ENCODE measurements at places on chromosomes 5 and 9.
A peak's percentile ranks its signal among the peaks of the same experiment; 100 is the strongest.

DNA sequence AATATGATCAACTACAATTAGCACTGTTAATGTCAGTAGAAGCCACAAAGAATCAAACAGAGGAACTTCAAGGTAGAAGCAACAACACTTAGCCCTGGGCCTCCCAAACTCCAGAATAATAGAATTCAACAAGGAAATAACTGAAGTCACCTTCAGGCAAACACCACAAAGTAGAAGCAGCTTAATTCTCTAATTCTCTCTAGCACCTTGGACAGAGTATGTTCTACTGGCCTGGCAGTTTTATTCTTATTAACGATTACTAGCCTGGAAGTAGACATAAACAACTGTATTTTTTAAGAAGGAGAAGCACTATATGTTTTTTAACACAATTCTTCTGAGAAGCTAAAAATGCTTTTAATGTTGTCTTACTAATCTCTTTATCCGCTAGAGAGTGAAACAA, 911.9 kb downstream of the DTWD2 start:
- DNase-seq: no peak

- no peak for DNase-seq
Observed at GRCh38 chr5:145473042-145473642, 362.0 kb downstream of the PRELID2 start.

GRCh38 chr5:30693326-30693725, 500.2 kb upstream of the CDH6 start:
- DNase-seq: no peak

- DNase-seq: no peak
Observed at GRCh38 chr5:4553978-4554377, 586.2 kb upstream of the ADAMTS16 start.

DNA sequence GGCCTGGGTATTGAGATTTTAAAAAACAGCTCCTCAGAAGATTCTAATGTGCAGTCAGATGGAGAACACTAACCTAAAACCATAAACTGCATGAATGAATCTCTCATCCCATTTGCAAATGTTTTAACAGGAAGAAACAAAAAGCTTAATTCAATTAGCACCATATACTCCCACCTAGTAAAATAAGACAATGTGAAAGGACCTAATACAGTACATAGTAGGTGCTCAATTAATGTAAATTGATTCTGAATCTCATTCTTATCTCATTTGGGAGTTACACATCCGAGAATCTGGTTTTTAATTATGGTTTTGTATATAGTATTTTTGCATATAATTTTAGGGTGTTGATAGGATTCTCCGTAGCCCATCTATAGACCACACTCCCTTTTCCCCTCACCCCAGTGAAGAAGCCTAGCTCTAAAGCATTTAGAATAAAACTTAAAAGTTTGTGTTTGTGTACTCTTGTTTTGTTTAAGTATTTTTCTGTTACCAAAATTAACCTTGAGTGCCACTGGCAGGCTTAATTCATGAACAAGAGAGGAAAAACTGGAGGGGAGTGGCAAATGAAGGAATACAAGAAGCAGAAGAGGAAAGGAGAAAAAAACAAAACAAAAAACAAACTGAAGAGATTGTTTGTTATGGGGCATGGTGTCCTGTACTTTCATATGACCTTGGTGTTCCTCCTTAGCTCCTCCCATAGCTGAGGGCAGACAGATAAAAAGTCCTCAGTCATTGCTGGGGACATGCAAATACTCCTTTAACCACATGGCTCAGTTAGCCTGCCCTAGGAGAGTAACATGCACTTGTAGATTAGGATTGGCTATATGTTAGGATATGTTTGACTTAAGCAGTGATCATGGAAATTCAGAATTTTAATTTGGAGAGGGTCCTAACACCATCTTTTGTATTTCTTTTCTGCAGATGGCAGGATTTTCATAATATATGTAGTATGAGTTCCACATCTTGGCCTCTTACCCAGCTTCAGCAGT, 1.2 kb downstream of the RNF14 start:
- peak; percentile 40 for DNase-seq

- no peak for DNase-seq
Observed at GRCh38 chr9:95511952-95512708, 4.6 kb downstream of the PTCH1 start.

GRCh38 chr5:179267071-179267670, 78.1 kb downstream of the ADAMTS2 start:
- no peak for DNase-seq

DNA sequence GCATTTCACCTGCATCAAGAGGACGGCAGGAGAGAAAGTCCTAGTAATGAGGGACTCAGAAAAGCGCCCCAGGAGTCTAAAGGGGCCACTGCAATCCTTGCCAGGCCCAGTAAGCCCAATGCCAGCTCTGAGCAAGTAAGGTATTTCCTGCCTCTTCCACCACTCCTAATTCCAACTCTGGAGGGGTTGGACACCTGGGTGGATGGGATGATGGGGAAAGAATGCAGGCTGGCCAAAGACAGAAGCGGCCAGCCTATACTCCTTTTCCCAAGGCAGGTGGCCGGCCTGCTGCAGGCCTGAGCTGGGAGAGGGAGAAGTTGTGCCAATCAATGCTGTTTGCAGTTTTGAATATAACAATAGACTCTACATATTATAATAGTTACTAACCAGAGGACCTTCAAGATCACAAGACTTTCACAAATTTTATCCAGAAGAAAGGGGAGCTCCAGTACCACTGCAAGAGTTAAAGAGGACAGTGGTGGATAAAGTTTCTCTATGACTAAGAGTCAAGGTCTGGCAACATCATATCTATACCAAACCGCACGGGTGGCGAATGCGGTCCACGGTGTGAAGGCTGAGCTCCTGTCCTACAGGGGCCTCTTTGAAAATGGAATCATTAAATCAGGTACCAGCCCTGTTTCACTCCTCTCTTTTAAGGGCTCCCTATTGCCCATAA, 115.0 kb upstream of the TBC1D2 start:
- DNase-seq: no peak

DNA sequence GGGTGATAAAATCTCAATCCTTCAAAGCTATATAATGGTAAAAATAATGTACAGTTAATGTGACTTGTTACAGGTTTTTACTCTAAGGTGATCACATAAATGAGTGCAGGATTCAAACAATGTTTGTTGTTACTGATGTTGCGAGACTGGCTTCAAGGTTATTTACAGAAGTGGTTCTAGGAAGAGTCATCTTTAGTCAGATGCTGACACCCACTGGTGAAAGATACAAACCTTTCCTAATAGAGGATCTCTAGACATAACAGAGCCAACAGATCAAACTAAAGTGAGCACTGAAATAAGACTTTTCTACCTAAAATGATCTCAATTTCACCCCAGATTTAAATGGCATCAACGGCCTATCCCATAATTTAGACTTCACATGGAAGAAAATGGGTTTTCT, 20.2 kb downstream of the ARSB start:
- DNase-seq: peak; percentile 69

DNA sequence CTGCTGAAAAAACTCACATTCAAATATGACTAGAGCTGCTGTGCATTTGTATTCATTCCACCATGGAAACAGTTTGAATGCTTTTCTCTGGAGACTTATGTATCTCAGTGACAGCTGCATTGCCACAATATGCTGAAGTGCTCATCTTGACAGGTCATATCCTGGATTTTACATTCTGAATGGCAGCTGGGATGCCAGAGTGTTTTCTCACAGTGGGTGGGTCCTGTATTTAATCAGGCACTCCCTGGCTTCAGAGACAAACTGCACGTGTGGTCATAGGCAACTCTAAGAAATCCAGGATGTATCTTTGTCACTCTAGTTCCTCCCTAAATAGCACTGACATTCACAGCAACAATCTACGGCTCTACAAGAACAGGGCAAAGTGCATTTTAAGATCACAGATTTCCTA, 75.6 kb downstream of the ST8SIA4 start:
- peak; percentile 76 for DNase-seq

- DNase-seq: no peak
Observed at GRCh38 chr5:83441747-83442146, 29.8 kb upstream of the VCAN start.

DNA sequence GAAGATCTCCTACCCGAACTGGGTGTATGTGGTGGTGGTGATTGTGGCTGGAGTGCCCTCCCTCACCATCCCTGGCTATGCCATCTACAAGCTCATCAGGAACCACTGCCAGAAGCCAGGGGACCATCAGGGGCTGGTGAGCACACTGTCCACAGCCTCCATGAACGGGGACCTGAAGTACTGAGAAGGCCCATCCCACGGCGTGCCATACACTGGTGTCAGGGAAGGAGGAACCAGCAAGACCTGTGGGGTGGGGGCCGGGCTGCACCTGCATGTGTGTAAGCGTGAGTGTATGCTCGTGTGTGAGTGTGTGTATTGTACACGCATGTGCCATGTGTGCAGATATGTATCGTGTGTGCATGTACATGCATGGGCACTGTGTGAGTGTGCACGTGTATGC, 3.5 kb upstream of the SLC6A18 start:
- DNase-seq: no peak

- no peak for DNase-seq
Observed at GRCh38 chr5:41522193-41522786, 11.9 kb upstream of the PLCXD3 start.

DNA sequence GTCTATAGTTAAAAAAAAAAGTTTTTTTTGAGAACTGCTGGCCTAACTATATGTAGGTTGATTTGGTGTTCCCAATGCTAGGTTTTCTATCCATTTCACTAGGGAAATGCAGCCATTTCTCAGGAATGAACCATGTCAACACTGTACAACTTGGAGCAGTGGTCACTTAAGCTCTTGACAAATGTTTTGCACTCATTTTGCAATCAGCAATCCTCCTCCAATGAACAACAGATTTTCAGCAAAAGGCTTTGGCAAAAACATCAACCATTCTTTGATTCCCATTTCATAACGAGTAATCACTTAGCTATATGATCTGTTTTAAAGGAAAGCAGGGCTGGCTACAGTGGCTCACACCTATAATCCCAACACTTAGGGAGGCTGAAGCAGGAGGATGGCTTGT, 17.9 kb downstream of the STRBP start:
- no peak for DNase-seq

DNA sequence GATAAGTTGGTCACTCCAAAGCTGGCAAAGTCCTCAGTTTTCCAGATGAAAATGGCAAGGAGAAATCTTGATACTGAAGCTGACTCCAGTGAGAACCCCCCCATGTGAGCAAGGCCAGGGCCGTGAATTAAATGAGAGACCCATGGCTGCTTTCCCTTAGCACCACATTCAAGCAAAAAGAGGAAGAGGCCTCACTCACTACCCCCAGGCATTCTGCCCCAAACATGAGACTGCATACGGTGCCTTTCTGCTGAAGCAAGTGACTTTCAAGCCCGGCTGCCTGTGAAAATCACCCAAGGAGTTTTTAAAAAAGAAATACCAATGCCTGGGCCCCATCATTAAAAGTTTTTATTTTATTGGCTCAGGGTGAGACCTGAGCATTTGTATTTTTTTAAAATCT, 66.9 kb downstream of the TMEM252 start:
- no peak for DNase-seq

- DNase-seq: no peak
Observed at GRCh38 chr9:130537346-130538050, 41.9 kb upstream of the FUBP3 start.

GRCh38 chr9:136363949-136364748, 605 bp upstream of the DNLZ start:
- DNase-seq: no peak

DNA sequence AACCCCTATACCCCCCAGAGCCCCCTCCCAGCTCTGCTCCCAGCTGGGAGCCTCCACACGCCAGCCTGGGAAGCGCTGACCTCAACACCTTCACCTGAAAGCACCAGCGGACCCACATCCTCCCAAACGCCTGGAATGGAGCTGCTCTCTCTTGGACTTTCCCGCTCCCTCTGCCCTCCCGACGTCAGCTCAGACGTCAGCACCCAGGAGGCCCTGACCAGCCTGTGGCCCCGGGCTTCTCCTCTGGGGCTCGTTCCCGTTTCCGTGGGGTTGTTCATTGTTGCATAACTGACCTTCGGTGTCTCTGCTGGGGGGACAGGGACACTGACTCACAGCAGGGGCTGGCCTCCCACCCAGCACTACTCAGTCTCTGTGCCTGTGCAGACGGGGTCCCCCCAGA, 35.0 kb upstream of the SLC6A3 start:
- DNase-seq: no peak

DNA sequence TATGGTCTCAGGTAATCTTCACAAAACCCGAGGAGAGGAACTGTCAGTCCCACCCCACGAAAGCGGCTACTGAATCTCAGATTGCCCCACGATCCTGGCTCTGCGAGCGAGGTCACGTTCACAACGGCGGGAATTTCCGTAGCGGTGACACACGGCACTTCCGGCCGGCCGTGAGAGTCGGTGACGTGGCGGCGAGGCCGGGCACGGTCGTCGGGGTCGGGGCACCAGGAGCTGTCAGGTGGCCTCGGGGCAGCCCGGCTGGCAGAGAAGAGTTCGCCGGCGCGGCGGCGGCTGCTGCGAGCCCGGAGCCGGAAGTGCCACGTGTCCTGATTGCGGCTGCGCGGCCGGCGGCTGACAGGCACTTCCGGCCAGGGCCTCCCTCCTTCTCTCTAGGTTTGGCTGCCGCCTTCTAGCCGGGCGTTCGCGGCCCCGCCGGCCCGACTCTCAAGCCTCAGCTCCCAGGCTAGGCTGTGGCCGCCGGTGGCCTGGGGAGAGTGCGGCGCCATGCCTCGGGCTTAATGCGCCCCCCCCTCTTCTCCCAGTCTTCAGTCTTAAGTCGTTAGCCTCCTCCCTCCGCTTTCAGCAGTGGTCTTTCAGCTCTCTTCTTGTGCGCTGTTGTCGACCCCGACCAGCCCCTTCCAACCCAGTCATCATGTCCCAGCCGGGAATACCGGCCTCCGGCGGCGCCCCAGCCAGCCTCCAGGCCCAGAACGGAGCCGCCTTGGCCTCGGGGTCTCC, at the start of gene SEC24A:
TSS of gene SEC24A (plus strand) at position 361 of the 738 bp plus-strand sequence. CDS start at position 653, 292 bp downstream.
- DNase-seq: peak; percentile 95

- no peak for DNase-seq
Observed at GRCh38 chr5:97131921-97132320, 10.5 kb downstream of the LIX1 start.

GRCh38 chr9:81999806-82000205, 11.2 kb downstream of the SPATA31D1 start:
- no peak for DNase-seq

DNA sequence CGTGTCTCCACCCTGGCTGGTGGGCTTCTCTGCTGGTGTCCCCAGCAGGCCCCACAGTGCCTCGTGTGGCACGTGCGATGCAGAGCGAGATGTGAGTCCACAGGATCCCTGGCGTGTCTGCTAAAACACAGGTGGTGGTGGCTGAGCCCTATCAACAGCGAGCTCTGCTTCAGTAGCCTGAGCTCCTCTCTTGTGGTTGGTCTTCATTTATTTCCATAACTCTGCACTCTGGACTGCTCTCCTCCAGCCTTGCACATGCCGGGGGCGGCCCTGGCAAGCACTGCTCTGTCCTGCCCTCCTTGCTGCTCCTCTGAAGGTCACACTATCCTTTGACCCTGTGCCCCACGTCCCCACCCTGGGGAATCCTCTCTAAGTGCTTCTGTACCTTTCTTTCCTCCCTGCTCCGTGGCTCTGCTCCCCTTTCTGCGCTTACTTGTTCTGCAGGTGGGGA, 59.2 kb downstream of the NSUN2 start:
- DNase-seq: no peak

DNA sequence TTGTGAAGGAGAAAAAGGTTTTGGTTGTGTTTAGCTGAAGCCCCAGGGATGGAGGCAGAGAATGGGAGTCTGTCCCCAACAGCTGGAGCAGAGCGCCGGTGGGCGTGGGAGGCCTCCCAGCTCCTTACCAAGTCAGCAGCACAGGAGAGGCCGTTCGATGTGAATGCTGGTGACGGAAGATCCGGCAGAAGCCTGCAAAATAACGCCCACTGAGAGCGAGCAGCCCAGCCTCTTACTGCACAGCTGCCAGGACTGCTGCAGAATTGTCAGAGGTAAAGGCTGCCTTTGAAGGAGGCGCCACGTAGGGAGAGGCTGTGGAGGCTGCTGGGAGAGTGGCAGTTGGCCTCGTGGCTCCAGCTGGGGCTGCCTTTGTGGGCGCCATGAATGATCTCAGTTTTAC, 26.2 kb downstream of the ANGPTL2 start:
- no peak for DNase-seq
